GM04503 (cell line): ENCODE measurements at places on chromosomes 7 and 10.

- no peak for DNase-seq
Observed at GRCh38 chr7:85750454-85750949, 563.6 kb upstream of the SEMA3D start.

- no peak for DNase-seq
Observed at GRCh38 chr7:47093320-47094234, 488.3 kb downstream of the TNS3 start.

GRCh38 chr7:69967689-69968450, 369.6 kb downstream of the AUTS2 start:
- no peak for DNase-seq

GRCh38 chr10:79468841-79469585, 23.6 kb upstream of the ZCCHC24 start:
- no peak for DNase-seq

GRCh38 chr7:133196856-133197612, 55.8 kb upstream of the EXOC4 start:
- DNase-seq, result no peak

DNA sequence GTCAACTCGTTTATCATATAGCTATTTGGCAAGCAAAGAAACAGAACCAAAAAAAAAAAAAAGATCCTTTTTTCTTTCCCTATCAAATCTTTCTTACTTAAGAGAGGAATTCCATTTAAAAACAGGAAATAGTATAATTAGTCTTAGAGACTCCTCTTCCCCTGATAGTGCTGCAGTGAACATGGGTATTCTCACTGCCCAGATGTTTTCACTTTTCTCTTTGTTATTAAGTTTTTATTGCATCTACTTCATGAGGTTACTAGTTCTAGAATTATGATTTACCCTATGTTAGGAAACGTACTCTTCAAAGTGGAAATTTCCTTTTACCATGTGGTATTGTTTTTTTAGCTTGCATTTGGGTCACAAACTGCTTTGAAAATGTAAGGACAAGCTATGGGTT, 8.5 kb downstream of the CASP2 start:
- DNase-seq, result no peak

DNA sequence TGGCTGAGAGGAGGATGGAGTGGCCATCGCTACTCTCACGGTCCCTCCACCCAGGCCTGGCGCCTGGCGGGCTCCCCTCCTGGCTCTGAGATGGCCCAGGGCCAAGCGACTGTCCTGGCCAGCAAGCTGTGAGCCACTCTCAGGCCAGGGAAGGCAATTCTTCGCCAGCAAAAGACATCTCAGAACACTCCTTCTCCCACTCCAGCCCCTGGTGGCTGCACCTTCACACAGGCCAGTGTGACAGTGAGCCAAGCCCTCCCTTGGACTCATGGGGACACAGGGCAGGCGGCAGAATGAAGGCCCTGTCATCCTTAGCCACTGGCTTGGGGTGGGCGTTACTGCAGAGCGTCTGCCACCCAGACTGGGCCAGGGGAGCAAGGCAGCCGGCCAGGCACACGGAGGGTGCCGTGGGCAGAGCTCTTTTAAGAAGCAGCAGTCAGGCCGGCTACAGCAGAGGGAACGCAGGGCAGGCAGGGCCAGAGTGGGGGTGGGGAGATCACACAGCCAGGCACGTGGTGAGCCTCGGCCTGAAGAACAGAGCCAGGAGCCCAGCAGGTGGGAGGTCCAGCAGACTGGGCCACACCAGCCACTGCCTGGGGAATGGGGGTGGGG, 14.4 kb downstream of the STK32C start:
- DNase-seq, result no peak
